NCI-H1417 treated with DMSO at 0.1 percent for 48 hours (cell line): ENCODE measurements at places on chromosomes 6 and 20.

DNA sequence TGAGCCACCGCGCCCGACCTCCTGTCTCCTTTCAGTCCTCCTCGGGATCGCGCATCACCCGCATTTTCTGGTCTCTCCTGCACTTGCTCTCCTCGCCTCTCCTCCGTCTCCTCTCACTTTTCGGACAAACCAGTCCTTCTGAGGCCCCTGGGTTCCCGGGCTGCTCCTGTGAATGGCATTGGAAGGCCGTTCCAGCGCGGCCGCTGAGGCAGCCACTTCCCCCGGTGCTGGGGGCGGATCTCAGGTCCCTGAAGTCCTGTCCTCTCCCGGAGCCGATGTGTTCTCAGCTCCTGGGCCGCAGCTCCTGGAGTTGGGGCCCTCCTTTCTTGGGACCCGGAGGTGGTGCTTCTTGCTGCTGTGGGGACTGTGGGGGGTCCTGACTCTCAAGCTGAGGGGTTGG is 803 bp downstream of the MICB start:
- DNase-seq, result no peak

DNA sequence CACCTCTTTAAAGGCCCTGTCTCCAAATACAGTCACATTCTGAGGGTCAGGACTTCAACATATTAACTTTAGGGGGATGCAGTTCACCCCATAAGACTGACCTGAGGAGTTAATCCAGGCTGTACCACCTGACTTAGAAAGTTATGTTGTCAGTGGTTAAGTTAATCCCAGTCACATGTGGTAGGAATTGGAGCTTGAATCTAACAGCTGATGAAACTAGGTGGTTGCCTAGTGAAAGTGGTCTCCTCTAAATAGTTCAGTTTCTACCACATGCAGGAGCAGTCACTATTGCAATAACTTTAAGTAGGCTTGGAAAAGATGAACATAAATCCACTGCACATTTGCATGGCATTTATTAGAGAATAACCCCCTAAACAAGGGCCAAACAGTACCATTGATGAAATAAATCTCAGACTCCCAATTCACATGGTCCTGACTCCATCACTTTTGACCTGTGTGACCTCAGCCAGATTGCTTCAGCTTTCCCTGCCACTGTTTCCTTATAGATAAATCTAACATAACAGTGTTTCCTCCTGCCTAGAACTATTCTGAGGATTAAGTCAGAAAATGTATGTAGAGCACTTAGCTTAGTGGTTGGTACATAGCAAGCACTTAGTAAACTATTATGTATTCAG is 20.1 kb downstream of the SAMD5 start:
- no peak for DNase-seq

DNA sequence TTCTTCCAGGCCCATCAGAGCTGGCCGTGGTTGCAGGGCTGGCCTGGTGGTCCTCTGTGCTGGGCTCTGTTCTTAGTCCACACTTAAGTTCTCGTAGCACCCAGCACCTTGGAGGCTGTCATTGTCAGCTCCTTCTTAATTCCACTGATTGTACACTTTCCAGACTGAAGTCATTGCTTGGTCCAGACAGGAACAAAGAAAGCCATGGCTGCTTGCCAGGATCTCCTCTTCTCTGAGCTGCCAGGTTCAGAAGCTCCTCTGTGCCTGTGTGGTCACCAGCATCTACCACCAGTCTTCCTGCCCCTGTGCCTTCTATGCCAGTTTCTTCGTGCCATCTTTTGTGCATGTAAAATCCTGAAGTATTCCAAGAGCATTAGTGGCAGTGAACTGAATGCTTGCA is 39.5 kb upstream of the PCMTD2 start:
- no peak for DNase-seq

GRCh38 chr6:32886681-32887383 is 32.8 kb downstream of the PSMB9 start:
- DNase-seq, result no peak

DNA sequence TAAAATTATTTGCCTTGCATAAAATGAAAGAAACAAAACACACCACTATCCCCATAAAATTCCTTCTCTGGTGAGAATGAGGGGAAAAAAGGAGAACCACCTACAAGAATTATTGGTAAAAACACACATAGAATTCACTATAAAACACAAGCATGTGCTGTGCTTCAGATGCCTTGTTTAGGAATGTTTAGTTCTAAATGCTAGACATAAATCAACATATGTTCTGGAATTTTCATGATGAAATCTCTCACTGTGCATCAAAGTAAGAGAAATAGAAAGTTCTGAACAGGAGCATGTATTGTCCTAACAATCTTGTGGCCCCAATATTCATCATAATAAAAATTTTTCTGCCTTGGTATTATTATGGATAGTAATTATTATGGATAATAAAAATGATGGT is 111.0 kb downstream of the PLCB4 start:
- DNase-seq, result no peak

DNA sequence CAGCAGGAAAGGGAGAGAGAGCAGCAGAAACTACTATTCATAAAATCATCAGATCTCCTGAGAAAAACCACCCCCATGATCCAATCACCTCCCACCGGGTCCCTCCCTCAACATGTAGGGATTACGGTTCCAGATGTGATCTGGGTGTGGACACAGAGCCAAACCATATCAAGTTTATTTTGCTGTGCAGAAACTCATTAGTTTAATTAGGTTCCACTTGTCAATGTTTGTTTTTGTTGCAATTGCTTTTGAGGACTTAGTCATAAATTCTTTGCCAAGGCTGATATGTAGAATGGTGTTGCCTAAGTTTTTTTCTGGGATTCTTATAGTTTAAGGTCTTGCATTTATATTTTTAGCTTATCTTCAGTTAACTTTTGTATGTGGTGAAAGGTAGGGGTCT is 422.0 kb upstream of the HS3ST5 start:
- DNase-seq, result no peak

GRCh38 chr6:163670336-163670735 is 255.8 kb downstream of the QKI start:
- DNase-seq, result no peak

DNA sequence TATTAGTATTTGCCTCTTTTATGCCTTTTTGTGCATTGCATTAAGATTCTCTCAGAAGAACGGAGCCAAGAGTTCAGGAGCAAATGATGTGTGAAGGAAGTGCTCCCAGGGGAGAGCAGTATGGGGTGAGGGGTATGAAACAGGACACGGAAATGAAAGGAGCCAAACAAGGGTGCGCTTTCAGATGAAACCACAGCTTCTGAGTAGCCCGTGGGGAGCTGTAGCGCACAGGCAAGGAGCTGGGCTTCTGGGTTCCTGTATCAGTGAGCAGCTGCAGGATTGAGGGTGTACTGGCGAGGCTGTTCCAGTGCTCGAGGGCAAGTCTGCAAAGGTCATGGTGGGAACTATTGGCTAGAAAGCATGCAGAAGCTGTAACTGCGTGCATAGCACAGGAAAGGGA is 25.4 kb downstream of the ANKEF1 start:
- DNase-seq, result no peak

DNA sequence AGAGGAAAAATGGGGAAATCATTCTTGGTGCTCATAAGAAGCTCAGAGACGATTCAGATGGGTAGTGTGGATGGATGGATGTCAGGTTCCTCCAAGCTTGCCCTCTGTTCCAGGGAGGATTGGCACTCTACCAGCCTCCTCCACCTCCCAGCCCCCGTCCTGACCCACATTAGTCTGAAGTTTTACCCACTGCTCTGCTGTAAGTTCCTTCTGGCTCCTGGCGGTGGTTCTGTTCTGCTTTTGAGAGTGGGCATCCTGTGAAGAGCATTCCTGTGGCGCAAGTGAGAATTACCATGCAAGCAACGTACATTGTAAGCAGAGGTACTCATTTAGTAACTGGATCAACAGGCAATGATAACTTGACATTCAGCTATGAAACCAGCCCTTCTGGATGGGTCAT is 103.4 kb downstream of the SYNDIG1 start:
- DNase-seq, result no peak
